Fibroblast of villous mesenchyme (primary cell): ENCODE measurements at places on chromosomes 3 and 15. TPM values are rescaled to one million over a fixed set of nuclear protein-coding genes. Genes with fewer than 3 reads are reported as not detected.
A peak's percentile ranks its signal among the peaks of the same experiment; 100 is the strongest.

DNA sequence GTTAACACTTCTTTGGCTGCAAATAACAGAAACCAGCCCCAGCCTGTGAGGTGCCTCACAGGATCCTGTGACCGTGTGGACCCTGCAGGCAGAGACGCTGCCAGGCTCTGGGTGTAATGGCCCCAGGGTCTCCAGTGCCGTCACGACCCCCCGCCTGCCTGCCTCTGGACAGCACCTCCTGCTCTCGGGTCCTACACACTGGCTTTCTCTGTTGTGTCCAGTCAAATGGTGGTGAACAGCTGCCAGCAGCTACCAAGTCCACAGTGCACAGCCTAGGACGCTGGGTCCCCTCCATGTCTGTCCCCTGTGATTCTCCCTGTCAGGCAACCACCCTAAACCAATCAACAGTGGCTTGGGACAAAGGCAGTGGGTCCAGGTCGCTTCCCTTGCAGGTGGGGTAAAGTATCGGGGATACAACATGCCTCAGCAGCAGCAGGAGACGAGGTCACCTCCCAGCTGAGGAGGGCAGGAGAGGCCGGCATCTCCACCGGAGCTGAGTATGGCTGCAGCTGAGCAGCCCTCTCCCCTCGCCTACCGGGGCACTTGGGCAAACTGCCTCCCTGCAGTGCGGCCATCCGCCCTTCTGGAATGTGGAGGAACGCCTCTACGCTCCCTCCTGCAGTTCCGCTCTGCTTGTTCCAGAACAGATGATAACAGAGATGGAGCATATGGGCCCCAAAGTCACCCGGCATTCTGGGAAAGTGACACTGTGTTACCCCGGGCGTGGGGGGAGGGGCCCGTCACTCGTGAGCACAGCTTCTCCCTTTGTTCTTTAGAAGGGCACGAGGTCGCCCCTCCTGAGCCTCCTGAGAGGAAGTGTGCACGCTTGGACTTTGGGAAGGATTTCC is 21.1 kb upstream of the SKOR1 start:
- DNase-seq: no peak

- no peak for DNase-seq
Observed at GRCh38 chr3:101842245-101842934, 6.9 kb upstream of the NFKBIZ start.

- no peak for DNase-seq
Observed at GRCh38 chr15:52281085-52282035, 14.2 kb downstream of the MYO5C start.

- DNase-seq: peak; percentile 49
Observed at GRCh38 chr3:96970211-96970610, 155.8 kb downstream of the EPHA6 start.

DNA sequence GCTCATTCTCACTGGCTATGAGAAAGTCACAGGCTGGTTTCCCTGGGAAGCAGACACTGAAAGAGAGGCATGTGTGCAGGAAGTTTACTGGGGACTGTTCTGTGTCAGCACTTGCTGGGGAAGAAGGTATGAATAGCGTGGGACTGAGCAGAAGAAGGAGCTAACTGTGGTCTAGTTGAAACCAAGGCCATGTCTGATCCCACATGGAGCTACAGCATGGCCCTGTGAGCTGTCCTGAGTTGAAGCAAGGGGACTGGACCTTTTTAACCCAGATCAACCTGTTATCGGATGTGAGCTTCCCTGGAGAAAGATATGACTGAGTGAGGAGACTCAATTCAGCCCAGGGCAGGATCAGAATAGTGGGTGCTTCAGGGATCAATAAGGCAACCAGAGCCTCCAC is 53.7 kb downstream of the DCLK3 start:
- no peak for DNase-seq

GRCh38 chr3:192246847-192247559 is 480.3 kb downstream of the FGF12 start:
- no peak for DNase-seq

DNA sequence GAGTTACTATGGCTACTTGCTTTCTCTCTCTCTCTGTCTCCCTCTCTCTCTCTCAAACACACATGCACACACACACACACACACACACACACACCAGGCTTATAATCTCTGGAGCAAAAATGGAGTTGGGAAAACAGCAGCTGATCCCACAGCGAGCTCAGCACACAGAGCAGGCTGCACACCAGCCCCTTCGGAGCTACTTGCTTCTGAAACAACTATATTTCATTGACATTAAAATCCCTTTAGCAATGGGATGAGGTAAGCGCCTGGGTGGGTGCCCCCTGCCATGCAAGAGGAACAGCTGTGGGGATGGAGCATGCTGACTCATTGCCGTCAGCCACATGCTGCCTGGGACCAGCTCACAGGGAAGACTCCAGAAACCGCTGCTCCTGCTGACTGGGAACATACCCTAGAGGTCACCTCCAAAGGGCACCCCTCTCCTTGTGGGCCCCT is 45.7 kb downstream of the B3GNT5 start:
- DNase-seq: peak; percentile 98

DNA sequence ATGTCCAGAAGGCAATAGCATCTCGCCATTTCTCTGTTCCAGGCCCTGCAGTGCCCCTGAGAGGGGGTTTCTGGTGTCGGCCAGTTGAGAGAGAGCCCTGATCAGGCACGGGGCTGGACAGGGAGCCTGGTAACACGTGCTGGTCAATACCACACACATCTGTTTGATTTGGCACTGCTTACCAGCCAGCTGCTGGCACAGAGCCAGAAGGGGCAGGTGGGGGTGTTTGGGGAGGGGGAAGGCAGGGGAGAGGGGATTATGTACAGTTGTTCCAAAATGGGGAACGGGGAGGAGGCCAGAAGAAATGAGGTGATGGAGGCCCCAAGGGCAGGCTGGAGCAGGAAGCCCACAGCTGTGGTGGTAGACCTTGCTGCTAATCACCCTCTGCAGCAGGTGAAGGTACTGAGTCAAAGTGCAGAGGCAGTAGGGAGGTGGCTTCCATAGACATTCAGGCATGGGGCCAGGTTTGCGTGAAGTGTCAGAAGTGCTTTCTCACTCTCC is 153.5 kb upstream of the LPP start:
- DNase-seq: no peak

DNA sequence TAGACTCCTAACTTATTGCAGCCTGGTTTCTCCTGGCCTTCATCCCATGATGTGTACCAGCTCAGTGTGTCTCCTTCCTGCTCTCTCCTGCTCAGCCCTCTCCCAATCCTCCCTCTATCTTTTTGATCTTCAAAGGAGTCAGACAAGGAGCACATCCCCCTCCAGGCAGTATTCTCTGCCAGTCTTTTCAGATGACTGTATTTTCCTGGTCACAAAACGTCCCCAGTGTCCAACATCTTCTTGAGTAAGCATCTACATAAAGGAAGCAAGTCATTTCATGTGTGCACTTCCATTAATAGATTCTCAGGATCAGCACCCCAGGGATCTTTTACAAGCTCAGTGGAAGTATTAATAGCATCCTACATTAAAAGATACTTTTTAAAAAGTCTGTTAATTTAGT is 148.9 kb upstream of the THBS1 start:
- DNase-seq: no peak

- no peak for DNase-seq
Observed at GRCh38 chr3:125257536-125257935, 45.0 kb upstream of the SLC12A8 start.

- DNase-seq: peak; percentile 81
Observed at GRCh38 chr3:129626744-129627349, 20.4 kb upstream of the PLXND1 start.

DNA sequence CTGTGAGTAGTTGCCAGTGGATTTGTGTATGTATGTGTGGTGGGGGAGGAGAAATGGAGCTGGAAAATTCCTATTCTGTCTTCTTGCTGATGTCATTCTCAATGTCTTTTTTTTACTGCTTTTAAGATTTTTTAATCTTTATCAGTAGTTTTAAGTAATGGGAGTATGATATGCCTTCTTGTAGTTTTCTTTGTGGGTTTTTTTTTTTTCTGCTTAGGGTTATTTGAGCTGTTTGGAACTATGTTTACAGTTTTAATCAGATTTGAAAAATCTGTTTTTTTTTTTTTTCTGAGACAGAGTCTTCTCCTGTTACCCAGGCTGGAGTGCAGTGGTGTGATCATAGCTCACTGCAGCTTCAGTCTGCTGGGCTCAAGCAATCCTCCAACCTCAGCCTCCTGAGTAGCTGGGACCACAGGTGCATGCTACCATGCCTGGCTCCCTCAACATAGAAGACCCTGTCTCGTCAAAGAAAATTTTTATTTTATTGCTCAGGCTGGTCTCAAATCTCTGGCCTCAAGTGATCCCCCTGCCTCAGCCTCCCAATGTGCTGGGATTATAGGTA is 37.1 kb downstream of the RPL39L start:
- no peak for DNase-seq

DNA sequence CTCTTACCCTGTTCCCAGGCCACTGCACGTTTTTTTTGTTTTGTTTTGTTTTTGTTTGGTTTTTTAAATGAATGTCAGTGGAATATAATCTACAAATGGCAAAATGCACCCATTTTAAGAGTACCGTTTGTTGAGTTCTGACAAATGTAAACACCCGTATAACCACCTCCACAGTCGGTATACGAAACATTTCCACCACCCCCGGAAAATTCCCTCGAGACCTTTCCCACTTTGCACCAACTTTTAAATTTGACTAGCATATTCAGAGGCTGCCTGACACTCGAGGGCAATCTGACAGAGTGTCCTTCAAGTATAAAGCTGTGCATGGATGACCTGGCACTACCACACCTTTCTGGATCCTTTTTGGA is 613 bp upstream of the ARHGEF3 start:
- no peak for DNase-seq

GRCh38 chr3:64961301-64961700 is 273.5 kb upstream of the ADAMTS9 start:
- DNase-seq: peak; percentile 10

DNA sequence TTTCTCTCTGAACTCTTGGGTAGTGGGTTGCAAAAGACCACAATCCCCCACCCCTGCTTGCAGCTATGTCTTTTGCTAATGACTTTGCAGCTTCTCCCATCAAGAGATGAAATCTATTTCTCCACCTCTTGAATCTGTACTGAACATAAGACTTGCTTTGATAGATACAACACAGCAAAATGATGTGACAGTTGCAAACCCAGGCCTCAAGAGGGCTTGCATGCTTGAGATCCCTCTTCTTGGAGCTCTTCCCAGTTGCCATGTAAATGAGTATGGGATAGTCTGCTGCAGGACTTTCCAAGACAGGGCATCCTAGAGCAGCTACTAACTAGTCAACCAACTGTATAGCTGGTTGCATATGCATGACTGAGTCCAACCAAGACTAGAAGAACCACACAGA is 783.6 kb downstream of the PDCD6IP start:
- no peak for DNase-seq

DNA sequence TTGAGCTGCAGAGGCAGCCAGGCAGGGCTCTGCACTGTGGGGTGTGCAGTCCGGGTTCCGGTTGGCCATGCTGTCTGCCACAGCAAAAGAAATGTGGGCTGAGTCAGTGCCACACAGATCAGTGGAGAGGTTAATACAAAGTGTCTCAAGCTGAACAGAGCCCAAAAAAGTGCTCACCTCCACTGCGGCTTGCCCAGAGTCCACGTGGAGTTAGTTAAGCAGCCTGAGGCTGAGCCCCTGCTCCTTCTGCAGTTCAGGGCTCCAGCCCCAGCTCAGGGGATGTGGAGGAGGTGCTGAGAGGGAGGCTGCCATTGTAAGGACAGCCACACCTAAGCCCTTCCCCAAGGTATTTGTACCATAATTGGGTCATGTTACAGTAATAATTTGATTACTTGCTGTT is 85.3 kb downstream of the LRRK1 start:
- no peak for DNase-seq

DNA sequence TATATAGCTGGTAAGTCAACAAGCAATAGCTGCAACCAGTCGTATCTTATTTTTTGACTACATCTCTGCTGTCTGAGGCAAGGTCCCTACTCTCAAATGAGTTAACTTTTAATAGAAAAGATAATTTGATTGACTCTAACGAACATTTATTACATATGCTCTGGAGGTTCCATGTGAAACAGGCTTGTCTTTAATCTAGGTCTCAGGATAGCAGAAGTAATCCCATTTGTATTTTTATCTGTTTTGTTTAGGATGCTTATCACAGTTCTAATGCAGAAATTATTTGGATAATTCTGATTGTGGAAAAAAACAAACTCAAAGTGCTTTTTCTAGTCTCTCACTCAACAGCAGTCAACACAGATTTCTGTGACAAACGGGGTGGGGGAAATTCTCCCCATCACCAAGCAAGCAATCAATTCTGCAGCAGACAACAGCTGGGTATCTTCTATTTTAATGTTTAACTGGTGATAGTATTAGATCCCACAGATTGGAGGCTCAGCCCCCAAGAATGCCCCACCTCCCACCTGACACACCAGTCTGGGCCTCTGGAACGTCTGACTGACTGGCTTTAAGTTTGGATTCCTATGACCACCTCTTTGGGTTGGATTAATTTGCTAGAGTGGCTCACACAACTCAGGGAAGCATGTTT is 58.8 kb downstream of the ITPR1 start:
- DNase-seq: peak; percentile 30

DNA sequence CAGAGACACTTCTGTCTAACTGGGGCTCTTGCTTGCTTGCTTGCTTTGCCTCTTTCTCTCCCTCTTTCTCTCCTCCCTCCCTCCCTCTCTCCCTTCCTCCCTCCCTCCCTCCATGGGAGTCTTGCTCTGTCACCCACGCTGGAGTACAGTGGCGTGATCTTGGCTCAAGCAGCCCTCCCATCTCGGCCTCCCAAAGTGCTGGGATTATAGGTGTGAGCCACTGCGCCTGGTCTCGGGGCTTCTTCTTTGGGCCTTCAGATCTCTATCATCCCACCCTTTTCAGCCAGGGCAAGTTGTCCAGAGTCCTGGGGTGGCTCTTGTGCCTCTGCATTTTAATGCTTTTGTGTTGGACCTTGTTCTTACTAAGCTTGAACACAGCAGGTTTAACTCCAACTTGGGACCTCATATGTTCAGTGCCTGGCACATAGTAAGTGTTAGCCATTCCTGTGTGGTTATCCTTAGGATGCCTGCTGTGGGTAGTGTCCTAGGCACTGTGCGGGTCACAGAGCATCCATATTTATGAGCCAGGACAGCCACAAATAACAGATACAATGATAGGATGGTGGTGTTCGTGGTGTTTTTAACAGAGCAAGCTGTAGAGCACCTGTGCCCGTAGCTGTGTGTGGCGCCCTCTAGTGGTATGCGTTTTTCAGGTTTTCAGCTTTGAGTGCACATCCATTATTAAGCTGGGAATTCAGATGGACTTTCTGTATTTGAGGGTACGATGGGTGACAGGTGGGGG is 75.1 kb downstream of the CCK start:
- peak; percentile 58 for DNase-seq

- no peak for DNase-seq
Observed at GRCh38 chr3:107077391-107077790, 299.8 kb upstream of the CCDC54 start.

Gene TRA2B
- 150 and 182 TPM in 2 replicates for total RNA-seq

Gene TRH
- not detected in 2 replicates for total RNA-seq

Gene ADCY5
- 0.32 and 0.43 TPM in 2 replicates for total RNA-seq

Gene FAM174B
- total RNA-seq: 0.97 and 3.9 TPM in 2 replicates

Gene P3H2
- total RNA-seq: 21.9 and 51.8 TPM in 2 replicates

Gene ITPR1
- 13.9 and 16.4 TPM in 2 replicates for total RNA-seq

Gene MESP2
- total RNA-seq: 0.32 and 0.43 TPM in 2 replicates

Gene CAMP
- total RNA-seq: not detected in 2 replicates

Gene A4GNT
- total RNA-seq: under 0.01 TPM in 1 of 2 replicates, not detected in the other
